ENCODE measurements at places on chromosomes 4 and X. TPM values are rescaled to one million over a fixed set of nuclear protein-coding genes. Genes with fewer than 3 reads are reported as not detected.
A peak's percentile ranks its signal among the peaks of the same experiment; 100 is the strongest.

- H3K4me1 ChIP-seq, result no peaks in the 10 kb centered on the region
- H3K36me3 ChIP-seq, result no peaks in the 10 kb centered on the region
- H3K27me3 ChIP-seq, result peaks cover 48% of the 10 kb centered on the region
Measured at GRCh38 chr4:7194251-7195140, 2.2 kb downstream of the SORCS2 start.

Gene ARX
- total RNA-seq, result not detected

GRCh38 chr4:180380733-180381132 is 1862.5 kb upstream of the TENM3 start:
- H3K4me3 ChIP-seq, result no peak overlapping the region
- peaks cover 5% of the 10 kb centered on the region for H3K4me1 ChIP-seq
- no peaks in the 10 kb centered on the region for H3K27me3 ChIP-seq

GRCh38 chrX:7068939-7069367 is 78.6 kb upstream of the STS start:
- peak overlapping the region; percentile 73 for H3K27ac ChIP-seq
- no peaks in the 10 kb centered on the region for H3K27me3 ChIP-seq
- peaks cover 13% of the 10 kb centered on the region for H3K36me3 ChIP-seq
- peaks cover 10% of the 10 kb centered on the region for H3K4me1 ChIP-seq
- peak overlapping the region; percentile 42 for H3K4me3 ChIP-seq

- no peaks in the 10 kb centered on the region for H3K36me3 ChIP-seq
- H3K4me3 ChIP-seq, result peak overlapping the region; percentile 96
- H3K4me1 ChIP-seq, result peaks cover 34% of the 10 kb centered on the region
- peak overlapping the region; percentile 88 for H3K27ac ChIP-seq
- DNase-seq, result no peak
Measured at GRCh38 chr4:140151699-140152012, 2.3 kb downstream of the MAML3 start.

Data from activated naive CD8-positive, alpha-beta T cell treated with anti-CD3 and anti-CD28 coated beads, Interleukin-2, amount 10 ng/mL, durations not matched to agents 7 days and 5 days (primary cell).